ENCODE measurements at places on chromosomes 7 and 10.

DNA sequence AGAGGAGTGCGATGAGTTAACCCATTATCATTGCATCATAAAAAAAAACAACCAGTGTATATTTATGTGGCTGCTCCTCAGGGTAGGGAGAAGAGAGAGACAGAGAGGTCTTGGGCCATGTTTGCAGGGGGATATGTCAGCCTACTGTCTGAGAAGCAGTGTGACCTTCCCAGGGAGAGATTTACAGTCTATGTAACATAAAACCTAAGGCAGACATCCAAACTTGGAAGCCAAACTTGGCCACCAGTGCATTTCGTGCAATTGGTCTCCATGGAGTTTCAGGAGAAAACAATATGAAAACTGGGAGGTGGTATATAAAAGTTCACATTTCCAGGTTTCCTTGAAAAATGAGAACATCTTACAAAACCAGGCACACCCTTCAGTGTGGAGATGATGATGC, 85.9 kb upstream of the CXCL12 start:
- DNase-seq, result no peak

GRCh38 chr7:69318794-69319193, 279.5 kb upstream of the AUTS2 start:
- no peak for DNase-seq

GRCh38 chr7:28200598-28200997, 20.0 kb upstream of the JAZF1 start:
- DNase-seq, result no peak

DNA sequence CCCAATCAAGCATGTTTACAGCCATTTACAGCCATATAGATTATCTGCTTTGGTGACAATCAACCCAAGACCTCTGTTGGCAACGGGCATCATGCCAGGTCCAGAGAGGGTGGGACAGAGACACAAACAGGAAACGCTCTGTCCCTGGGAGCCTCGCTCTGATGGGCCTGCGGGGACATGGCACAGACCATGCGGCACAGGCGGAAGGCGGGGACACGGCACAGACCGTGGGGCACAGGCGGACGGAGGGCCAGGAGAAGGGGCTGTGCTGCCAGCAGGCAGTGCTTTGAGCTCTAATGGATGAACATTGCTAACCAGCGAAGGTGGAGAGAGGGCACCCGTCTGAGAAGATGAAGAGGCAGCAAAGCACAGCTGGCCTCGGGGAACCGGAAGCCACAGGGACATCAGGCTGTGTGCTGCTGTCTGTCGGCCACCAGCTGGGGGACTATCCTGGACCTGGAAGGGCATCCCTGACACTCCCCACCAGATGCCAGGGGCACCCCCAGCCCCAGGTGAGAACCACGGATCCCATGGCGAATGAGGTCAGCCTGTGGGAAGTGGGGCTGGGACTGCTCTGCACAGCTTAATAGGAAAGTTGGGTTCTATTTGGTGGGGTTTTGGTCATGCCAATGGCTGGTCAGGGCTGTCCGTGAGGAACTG, 61.0 kb downstream of the DIP2C start:
- DNase-seq, result no peak

GRCh38 chr10:8617792-8618191, 563.3 kb downstream of the GATA3 start:
- no peak for DNase-seq

DNA sequence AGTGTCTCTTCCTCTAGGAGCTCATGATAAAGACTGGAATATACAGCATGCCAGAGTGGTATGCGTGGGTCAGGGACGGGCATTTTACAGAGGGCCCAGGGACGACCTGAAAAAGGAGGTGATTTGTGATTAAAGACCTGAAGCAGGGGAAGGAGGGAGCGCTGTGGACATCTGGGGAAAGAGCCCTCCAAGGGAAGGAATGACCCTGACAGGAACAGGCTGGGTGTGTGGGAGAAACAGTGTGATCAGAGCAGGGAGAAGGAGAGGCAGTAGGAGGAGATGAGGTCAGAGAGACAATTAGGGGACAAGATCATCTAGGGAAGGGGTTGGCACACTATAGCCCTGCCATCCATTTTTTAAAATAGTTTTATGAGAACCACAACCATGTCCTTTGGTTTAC, 3.4 kb upstream of the RASSF4 start:
- no peak for DNase-seq

DNA sequence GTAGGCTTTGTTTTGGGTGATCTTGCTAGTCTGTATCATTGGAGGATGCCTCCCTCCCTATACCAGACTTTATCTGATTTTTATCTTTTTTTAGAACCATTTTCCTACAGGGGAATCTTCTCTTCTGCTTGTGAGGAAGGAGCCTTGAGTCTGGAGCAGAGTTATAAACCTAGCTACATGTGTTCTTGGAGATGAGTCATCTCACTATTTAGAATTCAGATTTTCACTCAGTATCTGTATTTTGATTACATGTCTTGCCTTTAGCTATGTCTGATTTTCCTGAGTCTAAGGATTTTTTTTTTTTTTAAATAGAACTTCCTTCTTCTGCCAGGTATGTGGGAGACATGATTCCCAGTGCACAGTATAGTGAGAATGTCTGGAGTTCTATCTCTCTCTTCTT, 211.6 kb upstream of the MBL2 start:
- no peak for DNase-seq

DNA sequence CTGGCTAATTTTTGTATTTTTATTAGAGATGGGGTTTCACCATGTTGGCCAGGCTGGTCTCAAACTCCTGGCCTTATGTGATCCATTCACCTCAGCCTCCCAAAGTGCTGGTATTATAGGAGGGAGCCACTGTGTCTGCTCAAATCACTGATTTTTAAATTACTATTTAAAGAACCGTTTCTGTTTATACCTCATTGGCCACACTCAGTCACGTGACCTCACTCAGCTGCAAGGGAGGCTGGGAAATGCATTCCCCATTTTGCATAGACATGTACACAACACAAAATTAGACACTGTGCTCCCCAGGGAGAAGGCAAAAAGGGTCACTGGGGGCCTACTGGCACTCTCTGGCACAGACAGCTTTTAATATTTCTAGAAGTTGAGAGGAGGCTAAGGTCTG, 13.6 kb upstream of the CALU start:
- no peak for DNase-seq

GRCh38 chr10:98259606-98260315, 8.2 kb downstream of the LOXL4 start:
- no peak for DNase-seq

GRCh38 chr10:22534849-22535604, 179.4 kb downstream of the PIP4K2A start:
- DNase-seq, result no peak
